ENCODE measurements at places on chromosomes 7 and 10. TPM values are rescaled to one million over a fixed set of nuclear protein-coding genes. Genes with fewer than 3 reads are reported as not detected.

DNA sequence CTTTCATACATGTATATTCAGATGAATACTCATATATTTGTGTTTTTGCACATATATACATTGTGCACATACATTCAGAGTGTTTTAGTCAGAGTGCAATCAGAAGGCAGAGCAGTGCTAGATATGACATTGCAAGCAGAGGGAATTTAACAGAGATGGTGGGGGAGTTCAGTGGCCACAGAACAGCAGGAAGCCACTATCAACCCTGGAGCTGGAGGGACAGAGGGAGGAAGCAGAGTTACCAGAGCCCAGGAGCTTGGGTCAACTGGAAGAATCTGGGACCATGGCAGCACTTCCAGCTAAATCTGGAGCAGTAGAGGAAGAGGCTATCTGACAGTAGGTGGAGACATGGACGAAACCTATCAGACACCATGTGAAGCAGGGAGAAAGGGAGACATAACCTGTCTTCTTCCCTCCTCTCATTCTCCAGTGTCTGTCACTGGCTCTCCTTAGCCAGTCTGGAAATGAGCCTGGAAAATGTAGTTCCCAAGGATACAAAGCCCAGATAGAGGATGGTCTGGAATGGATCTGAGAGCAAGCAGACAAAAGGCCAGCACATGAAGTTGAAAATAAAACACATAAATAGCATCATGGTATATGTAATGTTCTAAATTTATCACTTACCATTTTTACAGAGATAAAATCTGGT is 33.6 kb upstream of the HERPUD2 start:
- no peak overlapping the region for H3K4me3 ChIP-seq
- no peak for DNase-seq
- H3K36me3 ChIP-seq = no peaks in the 10 kb centered on the region
- peaks cover 17% of the 10 kb centered on the region for H3K4me1 ChIP-seq
- H3K27me3 ChIP-seq = no peaks in the 10 kb centered on the region

The CHST3 gene
- total RNA-seq = 3.5 TPM

DNA sequence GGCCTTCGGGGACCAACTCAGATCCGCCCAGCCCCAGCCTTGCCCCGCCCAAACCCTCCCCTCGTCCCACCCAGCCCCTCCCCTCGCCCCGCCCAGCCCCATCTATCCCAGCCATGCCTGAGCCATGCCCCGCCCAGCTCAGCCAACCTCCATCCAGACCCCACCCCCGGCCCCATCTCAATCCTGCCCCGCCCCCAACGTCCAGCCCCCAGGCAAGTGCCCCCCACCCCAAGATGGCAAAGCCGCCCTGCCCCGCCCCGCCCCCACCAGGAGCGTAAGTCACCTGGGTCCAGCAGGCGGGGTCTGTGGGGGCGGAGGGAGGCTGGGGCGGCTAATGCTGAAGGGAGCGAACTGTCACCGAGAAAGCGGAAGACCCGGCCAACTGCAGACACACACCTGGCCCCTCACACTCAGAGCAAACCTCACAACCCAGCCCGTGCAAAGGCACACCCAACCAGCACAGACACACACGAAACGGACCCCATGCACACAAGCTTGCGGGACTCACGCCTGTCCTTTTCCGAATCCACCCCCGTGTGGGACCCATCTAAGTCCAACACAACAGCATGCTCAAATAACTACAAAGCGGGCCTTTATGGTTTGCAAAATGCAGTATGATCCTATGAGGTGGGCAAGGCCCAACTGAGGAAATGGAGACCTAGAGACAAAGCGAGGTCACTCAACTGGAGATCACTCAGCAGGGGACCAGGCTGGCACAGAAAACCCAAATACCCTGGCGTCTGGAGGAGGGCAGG is 11.5 kb upstream of the OGA start:
- peaks cover 17% of the 10 kb centered on the region for H3K4me1 ChIP-seq
- no peaks in the 10 kb centered on the region for H3K36me3 ChIP-seq
- peak overlapping the region; percentile 61 for H3K27ac ChIP-seq

The ARMH3 gene
- total RNA-seq = 29.7 TPM

DNA sequence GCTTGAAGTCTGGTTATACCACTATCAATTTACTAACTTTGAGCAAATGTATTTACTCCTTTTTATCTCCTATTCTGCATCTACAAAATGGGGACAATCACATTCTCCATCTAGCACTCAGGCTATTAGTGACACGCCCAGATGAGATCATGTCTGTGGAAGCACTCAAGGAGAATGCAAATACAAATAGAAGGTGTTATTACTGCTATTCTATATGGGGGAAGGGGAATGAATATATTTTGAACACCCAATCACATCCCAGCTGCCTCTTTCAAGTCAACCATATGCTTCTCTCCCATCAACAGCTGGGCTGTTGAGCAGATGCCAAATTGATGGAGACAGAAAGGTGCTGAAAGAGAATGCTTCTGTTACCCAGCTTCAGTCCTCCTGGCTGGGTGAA is 23.5 kb downstream of the SGMS1 start:
- H3K4me3 ChIP-seq = no peak overlapping the region
- peaks cover 14% of the 10 kb centered on the region for H3K4me1 ChIP-seq
- no peaks in the 10 kb centered on the region for H3K36me3 ChIP-seq
- no peak for DNase-seq
- H3K27ac ChIP-seq = no peak overlapping the region

The CARD11 gene
- 5.1 TPM for total RNA-seq

DNA sequence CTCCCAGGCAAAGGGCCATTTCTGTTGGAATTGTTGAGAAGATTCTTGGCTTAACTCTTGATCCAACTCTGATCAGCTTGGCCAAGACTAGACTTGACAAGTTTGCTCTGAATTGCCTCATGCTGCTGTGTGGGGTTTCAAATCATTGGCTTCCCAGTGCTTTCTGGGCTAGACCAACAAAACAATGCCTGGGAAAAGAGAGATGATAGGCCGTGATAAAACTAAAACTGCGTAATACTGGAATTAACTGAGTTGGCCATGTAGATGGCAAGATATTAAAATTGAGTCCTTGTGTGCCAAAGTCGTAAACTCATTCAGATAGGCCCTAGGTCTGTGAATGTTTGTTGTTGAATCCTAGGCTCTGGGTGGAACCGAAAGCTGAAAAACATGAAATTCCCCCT is 222.6 kb downstream of the MGMT start:
- H3K27ac ChIP-seq = no peak overlapping the region
- no peaks in the 10 kb centered on the region for H3K27me3 ChIP-seq

DNA sequence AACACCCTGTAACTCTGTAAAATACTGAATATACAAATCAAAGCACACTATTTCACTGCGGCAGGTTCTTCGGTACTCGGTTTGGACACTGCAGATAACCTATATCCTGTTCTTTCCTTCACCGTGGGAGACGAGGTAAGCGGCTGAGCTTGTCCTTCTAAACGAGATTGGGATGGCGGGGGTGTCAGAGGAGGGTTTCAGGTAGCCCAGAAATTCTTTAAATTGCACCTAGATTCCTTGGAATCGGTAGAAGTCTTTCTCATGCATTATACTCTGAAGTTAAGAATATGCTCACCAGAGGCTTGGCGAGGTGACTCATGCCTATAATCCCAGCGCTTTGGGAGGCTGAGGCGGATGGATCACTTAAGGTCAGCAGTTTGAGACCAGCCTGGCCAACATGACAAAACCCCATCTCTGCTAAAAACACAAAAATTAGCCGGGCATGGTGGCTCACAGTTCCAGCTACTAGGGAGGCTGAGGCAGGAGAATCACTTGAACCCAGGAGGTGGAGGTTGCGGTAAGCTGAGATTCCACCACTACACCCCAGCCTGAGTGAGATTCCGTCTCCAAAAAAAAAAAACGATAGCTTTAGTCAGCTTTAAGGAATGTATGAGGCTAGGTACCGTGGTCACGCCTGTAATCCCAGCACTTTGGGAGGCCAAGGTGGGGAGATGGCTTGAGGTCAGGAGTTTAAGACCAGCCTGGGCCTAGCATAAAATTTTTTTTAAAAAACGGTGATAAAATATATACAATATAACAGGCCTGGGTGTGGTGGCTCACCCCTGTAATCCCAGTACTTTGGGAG is 10.1 kb upstream of the LAT2 start:
- H3K36me3 ChIP-seq = peaks cover 13% of the 10 kb centered on the region
- peaks cover 5% of the 10 kb centered on the region for H3K27me3 ChIP-seq
- DNase-seq = no peak
- H3K4me3 ChIP-seq = no peak overlapping the region
- H3K27ac ChIP-seq = no peak overlapping the region

The EFCAB10 gene
- total RNA-seq = not detected

DNA sequence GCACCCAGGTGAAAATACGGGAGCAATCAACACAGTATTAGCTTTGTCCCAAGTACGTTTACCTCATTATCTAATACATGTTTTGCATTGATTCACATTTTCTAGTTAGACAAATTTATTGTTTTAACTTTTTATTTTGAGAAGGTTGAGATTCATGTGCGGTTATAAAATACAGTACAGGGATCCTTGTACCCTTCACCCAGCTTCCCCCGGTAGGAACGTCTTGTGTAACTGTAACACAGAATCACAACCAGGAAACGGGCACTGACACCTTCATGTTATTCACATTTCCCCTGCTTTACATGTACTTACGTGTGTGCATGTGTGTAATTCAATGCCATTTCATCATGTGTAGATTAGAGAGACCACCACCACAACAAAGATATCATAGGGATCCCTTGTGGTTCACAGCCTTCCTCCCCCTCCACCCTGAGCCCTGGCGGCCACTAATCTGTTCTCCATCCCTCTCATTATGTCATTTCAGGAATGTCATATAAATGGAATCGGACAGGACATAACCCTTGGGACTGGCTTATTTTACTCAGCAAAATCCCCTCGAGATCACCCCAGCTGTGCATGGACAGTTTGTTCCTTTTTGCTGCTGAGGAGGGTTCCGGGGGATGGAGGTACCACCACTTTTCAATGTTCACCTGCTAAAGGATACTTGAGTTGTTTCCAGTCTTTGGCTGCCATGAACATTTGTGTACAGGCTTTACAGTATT is 46.5 kb upstream of the C10orf71 start:
- H3K4me3 ChIP-seq = no peak overlapping the region
- no peaks in the 10 kb centered on the region for H3K4me1 ChIP-seq
- no peak overlapping the region for H3K27ac ChIP-seq
- H3K36me3 ChIP-seq = no peaks in the 10 kb centered on the region
- DNase-seq = no peak
- no peaks in the 10 kb centered on the region for H3K27me3 ChIP-seq

The ABI1 gene
- 29.9 TPM for total RNA-seq

DNA sequence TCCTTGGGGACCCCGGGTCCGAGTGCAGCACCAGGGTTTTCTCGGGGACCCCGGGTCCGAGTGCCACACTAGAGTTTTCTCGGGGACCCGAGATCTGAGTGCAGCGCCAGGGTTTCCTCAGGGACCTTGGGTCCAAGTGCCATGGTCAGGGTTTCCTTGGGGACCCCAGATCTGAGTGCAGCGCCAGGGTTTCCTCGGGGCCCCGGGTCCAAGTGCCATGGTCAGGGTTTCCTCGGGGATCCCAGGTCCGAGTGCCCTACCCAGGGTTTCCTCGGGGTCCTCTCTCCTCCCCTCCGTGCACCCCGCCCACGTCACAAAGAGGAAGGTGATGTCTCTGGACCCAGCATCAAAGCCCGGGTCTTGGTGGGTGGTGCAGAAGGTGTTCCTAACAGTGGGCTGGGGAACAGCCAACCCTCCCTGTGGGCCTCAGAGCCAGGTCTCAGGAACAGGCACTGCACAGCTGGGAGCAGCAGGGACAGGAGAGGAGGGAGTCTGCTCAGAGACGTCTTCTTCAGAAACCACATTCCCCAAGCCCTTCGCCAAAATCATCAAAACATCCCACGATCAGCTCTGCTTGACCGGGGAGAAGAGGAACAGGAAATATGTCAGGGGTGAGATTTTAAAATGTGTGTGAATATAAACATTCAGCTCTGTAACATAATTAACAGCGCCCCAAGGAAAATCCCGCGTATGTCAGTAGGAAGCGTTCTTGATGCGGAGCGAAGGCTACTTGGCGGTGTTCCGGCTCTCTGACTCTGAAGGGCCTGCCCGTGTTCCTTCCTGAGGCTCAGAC is 540.7 kb downstream of the DNAJB6 start:
- H3K4me1 ChIP-seq = no peaks in the 10 kb centered on the region
- H3K36me3 ChIP-seq = no peaks in the 10 kb centered on the region
- H3K27me3 ChIP-seq = peaks cover 8% of the 10 kb centered on the region

- DNase-seq = no peak
- H3K4me1 ChIP-seq = no peaks in the 10 kb centered on the region
- H3K36me3 ChIP-seq = no peaks in the 10 kb centered on the region
- no peak overlapping the region for H3K4me3 ChIP-seq
- H3K27me3 ChIP-seq = no peaks in the 10 kb centered on the region
- H3K27ac ChIP-seq = no peak overlapping the region
These were observed 75.7 kb upstream of the PDE1C start for GRCh38 chr7:32145911-32146310.

The KCNIP2 gene
- total RNA-seq = 3.0 TPM

- H3K27ac ChIP-seq = no peak overlapping the region
- no peaks in the 10 kb centered on the region for H3K36me3 ChIP-seq
- H3K4me3 ChIP-seq = no peak overlapping the region
- peaks cover 4% of the 10 kb centered on the region for H3K4me1 ChIP-seq
These were observed 208.9 kb downstream of the TAX1BP1 start for GRCh38 chr7:27948861-27949260.

- no peak for DNase-seq
- H3K27me3 ChIP-seq = no peaks in the 10 kb centered on the region
- no peak overlapping the region for H3K27ac ChIP-seq
- H3K36me3 ChIP-seq = no peaks in the 10 kb centered on the region
These were observed 136.2 kb upstream of the TMEM106B start for GRCh38 chr7:12074889-12075288.

The SPACDR gene
- total RNA-seq = not detected

DNA sequence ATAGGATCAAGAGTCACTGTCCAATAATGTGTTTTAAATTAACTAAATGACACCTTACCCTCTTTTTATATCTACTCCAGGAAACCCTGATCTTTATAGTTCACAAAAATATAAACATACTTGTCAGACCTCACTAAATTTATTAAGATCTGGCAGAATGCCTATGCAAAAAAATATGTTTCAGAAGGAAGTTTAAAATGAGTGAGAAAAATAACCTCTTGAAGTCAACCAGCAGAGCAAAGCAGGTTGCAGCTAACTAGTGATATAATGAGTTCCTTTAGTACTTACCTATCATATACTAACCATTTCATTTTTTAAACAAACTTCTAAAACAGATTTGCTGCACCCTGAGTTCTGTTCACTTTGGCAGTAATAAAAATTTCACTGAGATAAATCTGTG is 14.0 kb upstream of the HGF start:
- no peak for DNase-seq
- no peaks in the 10 kb centered on the region for H3K36me3 ChIP-seq
- no peaks in the 10 kb centered on the region for H3K4me1 ChIP-seq

DNA sequence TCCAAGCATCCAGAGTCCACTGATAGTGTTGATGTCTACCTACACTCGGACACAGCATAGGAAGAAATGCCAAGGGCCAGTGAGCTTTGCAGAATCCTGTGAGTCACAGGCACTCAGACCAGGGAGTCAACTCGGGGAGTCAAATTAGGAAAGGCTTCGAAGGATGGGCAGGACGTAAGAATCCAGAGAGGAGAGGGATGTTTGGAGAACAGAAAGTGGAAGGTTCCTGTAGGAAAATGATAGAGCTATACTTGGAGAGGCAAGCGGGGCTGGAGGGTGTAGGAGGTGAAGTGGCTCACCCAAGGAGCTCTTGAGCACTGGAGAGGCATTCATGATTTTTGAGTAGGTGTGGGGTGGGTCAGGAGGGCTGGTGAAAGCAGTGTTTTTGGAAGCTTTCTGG is 3.0 kb downstream of the ZYX start:
- H3K4me3 ChIP-seq = no peak overlapping the region
- no peaks in the 10 kb centered on the region for H3K36me3 ChIP-seq
- no peaks in the 10 kb centered on the region for H3K27me3 ChIP-seq
- peaks cover 23% of the 10 kb centered on the region for H3K4me1 ChIP-seq
- no peak for DNase-seq
